ENCODE measurements at places on chromosomes 7 and 10.

- no peak for DNase-seq
Measured at GRCh38 chr10:112588225-112588990, 141.4 kb downstream of the VTI1A start.

DNA sequence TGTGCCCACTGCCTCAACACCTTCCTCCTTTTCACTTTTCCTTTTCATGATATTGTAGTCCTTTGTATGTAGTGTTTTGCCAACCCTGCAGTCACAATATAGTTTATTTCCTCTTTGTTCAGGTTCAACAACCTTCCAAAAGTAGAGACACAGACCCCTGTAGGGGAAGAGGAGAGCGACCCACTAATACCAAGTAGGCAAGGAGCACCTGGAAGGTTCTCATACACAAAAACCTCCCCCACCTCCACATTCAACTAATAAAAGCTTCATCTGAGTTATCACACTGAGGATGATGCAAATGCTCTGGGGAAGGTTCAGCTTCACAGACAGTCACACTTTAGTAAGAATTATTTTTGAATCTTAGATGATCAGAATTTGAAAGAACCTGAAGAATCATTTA, 41.6 kb downstream of the PIK3AP1 start:
- DNase-seq, result no peak

GRCh38 chr7:30674876-30675275, 7.4 kb downstream of the CRHR2 start:
- DNase-seq, result no peak

- no peak for DNase-seq
Measured at GRCh38 chr10:80660736-80661135, 123.0 kb downstream of the SH2D4B start.

DNA sequence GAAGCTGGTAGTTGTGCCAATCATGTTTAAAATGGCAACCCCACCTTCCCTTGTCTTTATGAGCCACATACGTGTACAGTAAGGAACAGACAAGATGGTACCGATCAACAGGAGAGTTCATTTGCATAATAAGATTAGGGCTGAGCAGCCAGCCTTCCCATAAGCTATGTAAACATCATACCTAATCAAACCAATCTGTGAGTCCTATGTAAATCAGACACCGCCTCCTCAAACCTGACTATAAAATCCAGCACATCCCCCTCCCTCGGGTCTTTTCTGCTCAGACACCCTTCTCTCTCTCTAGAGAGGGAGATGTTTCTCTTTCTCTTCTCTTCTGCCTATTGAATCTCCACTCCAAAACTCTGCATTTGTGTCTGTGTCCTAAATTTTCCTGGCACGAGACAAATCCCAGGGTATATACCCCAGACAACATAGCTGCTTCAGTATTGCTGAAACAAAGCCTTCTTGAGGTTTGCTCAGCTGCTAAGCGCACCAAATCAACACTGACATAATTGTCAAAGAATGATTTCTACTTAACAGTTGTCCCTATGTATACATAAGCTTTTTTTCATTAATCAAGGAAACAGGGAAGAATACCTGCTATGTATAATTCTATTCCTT, 279.2 kb downstream of the THSD7A start:
- no peak for DNase-seq

GRCh38 chr10:49185213-49185612, 3.0 kb downstream of the TMEM273 start:
- DNase-seq, result no peak

DNA sequence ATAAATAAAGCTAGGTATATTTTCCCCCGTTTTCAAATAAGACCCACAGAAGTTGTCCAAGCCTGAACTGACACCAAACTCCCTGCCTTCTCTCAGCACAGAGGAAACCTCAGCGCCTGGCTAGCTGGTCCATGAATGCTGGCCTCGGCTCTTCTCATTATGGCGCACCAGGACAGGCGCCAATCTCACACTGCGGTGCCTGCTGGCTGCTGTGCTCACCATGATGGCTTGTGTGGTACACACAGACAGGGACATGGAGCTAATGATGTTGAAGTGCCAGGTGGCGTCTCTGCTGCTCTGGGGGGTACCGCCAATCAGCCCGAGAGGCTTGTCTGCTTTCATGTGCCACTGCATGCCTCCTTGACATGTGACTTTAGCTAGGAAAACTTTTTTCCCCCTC, 43.2 kb upstream of the USP6NL start:
- no peak for DNase-seq

- DNase-seq, result no peak
Measured at GRCh38 chr7:7323352-7323751, 141.0 kb downstream of the C1GALT1 start.

DNA sequence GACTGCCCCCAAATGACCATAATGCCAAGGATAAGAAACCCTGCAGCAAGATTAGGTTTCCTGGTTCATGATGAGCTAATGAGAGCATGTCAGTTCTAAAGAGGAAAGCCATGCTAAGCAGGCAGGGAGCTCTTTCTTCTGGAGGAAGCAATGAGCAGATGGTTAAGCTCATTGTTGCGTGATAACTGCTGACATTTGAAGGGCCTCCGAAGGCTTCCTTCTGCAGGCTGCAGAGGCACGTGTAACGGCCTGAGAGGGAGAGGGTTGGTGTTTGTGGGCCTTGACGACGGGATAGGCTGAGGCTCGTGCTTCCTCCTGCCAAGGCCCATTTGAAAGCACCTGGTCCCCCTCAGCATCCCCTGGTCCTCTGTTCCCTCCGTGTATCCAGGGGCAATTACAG, 63.5 kb upstream of the BTBD16 start:
- no peak for DNase-seq

DNA sequence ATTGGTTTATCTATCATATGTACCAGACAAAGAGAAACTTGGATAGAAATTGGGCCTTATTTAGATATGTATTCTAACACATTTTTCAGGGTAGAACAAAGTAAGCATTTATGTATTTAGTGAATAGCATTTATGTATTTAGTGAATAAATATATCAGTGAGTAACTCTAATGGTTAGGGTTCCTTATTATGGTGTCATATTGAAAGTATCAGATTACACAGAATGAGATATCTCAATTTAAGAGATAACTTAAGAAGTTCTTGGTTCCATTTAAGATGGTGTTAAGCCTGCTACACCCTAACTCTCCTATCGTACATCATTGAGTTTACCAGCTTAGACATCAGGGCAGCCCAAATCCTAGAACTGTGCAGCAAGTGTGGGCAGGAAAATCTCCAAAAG, 35.9 kb upstream of the DMTF1 start:
- no peak for DNase-seq

DNA sequence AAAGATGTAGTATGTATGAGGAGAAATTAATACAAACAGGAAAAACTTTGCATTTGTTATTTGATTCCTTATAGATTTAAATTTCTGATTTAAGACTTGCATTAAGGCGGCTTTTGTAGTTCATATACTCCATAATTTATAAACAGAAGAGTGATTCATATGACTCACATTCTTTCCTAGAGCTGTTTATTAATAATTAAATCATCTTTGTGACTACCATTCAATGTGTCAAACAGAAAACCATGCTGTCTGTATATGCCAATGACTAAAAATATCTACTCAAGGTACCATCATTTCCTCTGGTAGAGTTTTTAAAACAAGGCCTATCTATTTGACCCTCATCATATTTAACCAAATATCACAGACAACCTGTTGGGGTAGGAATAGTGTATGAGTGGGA, 501.7 kb downstream of the PARD3 start:
- no peak for DNase-seq

- no peak for DNase-seq
Measured at GRCh38 chr7:29248713-29249382, 54.3 kb downstream of the CHN2 start.

GRCh38 chr7:108628678-108629077, 59.0 kb downstream of the DNAJB9 start:
- no peak for DNase-seq

DNA sequence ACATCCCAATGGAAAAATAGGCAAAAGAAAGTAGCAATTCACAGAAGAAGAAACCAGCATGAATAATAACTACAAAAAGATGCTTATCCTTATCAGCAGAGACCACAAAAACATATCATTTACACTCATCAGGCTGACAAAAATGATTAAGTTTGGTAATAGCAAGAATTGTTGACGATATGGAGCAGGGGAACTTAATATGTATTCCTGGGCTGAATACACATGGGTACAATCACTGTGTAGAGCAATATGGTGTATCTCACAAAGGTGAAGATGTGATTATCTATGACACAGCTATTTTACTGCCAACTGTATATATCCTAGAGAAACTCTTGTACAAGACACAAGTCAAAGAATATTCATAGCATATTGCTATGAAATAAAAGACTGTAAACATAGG, 141.8 kb upstream of the NOBOX start:
- no peak for DNase-seq

Data from glutamatergic neuron (in vitro differentiated cells).